NCI-H2171 (cell line): ENCODE measurements at places on chromosomes 5 and 9.

DNA sequence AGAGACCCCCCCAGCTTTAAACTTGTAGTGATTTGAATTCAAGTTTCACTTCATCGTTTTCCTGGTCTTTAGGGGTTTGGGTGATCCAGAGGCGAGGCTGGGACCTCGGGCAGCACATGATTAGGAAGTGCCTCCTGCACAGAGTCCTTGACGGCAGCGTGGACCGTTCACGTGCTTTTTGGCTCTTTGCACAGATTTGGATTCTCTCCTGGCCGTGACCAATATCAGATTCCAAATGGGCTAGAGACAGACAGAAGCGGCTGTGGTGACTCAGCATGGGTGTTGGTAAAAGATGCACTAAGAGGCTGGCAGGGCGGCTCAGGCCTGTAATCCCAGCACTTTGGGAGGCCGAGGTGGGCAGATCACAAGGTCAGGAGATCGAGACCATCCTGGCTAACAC lies 117.2 kb upstream of the CACNA1B start:
- DNase-seq, result no peak

- DNase-seq, result no peak
Observed at GRCh38 chr5:100913298-100913697, 10.2 kb upstream of the ST8SIA4 start.

- DNase-seq, result no peak
Observed at GRCh38 chr9:121443981-121444380, 55.7 kb downstream of the GGTA1 start.

DNA sequence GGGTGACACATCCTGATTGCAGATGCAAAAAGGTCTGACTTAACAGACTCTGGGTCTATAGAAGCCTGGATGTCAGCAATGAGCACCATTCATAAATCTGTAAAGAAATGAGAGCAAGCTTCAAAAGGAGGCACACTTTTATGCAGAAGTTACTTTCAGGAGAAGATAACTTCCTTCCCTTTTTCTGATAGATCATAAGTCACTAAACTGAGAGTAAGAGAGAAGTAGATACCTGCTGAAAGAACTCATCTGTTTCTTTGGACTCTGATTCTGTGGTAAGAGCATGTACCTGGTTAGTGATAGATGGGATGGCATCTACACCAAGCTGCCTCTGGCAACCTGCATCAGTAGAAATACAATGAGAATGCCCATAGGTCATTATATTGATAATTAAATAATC lies 525.6 kb downstream of the CETN3 start:
- DNase-seq, result no peak

DNA sequence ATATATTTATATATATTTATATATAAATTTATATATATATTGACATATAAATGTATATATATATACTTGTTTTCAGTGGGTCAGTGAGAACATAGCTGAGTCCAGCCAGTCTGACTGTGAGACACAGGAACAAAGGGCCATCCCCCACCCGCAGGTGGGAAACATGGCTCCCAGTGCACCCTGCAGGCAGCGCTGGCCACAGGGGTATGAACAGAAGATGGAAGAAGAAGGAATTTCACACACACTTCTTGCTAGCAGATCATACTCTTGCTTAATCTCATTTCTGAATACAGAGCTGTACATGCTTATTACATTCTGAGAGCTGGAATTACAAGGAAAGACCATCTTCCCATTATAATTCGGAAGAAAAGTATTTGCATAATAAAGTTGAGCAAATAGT lies 595.4 kb downstream of the IRX1 start:
- no peak for DNase-seq

- no peak for DNase-seq
Observed at GRCh38 chr5:10662083-10662482, 98.2 kb downstream of the ANKRD33B start.

- no peak for DNase-seq
Observed at GRCh38 chr9:36194326-36195000, 3.7 kb downstream of the CLTA start.

DNA sequence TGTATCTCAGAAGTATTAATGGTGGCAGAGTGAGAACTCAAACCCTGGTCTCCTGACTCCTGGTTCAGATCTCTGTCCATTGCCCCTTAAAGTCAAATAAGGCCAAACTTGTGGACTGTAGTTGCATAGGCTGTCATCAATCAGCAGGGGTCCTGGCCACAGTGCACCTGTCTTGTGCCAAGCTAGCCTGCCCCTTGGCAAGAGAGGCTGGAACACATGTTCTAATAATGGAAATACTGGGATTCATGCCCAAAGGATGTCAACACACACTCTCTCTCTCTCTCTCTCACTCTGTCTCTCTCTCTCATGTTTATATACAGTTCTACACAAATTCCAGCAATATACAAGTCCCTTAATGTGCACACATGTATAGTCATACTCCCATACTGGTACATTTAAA lies 44.3 kb downstream of the GLRA1 start:
- DNase-seq, result no peak

GRCh38 chr9:6632516-6633183 lies 12.9 kb downstream of the GLDC start:
- DNase-seq, result no peak

GRCh38 chr9:133489253-133490190 lies 10.6 kb upstream of the SLC2A6 start:
- no peak for DNase-seq

DNA sequence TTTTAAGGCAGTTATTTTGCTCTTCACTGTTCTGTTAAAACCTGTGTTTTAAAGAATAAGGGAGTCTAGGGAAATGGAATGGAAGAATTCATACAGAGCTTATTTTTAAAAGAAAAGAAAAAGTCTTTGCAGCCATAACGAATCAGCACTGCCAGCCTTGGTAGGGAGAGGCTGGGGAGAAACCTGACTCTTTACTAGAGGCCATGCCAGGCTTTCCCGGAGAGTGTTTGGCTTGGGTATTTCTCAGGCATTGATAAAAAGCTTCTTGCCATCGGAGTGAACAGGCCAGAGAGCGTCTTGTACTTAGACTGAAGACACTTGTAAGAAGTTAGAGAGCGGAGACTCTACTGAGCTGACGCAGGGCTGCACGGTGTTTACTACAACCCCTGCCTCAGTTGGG lies 72.7 kb upstream of the NFIL3 start:
- DNase-seq, result no peak

GRCh38 chr9:21251190-21251589 lies 11.4 kb upstream of the IFNA14 start:
- DNase-seq, result no peak

- DNase-seq, result peak; percentile 46
Observed at GRCh38 chr5:132065351-132065937, 5.0 kb downstream of the IL3 start.

DNA sequence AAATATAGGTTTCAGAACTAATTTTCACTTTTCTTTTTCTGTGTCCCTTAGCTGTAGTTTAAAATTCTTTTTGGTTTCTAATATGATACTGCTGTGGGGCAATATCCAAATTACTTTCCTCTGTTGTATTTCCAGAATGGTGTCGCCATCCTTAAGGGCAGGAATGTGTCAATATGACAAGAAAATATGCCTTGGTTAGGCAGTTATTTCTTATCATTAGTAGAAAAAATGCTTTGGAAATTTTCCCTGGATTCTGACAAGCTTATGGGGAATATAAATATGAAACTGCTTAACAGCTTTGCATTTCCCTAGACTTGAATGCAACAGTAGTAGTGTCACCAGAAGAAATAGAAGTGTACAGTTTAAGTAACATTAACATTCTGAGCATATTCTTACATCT lies 29.4 kb downstream of the ANKRD34B start:
- no peak for DNase-seq

DNA sequence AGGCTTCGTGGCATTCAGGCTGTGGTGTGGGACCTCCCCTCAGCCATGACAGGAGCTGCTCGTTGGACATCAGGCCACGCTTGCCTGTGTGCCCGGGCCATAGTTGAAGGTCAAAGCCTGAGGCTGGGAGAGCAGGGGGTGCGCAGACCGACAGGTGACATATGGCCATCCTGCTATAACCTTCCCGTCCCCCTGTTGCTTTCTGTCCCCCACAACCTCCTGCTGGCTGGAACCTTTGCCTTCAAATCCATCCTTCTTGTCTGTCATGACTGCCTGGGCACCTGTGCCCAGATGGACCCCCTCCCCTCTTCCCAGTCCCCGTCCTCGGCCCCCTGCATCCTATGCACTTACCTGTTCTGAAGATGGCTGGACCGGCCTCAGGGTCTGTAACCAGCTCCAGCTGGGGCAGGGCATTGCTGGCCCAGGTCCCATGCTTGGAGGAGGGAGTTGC lies 83.2 kb downstream of the WNK2 start:
- no peak for DNase-seq

GRCh38 chr5:375336-375920 lies 53.9 kb downstream of the AHRR start:
- no peak for DNase-seq

- DNase-seq, result no peak
Observed at GRCh38 chr5:110165366-110165765, 475.6 kb downstream of the MAN2A1 start.

DNA sequence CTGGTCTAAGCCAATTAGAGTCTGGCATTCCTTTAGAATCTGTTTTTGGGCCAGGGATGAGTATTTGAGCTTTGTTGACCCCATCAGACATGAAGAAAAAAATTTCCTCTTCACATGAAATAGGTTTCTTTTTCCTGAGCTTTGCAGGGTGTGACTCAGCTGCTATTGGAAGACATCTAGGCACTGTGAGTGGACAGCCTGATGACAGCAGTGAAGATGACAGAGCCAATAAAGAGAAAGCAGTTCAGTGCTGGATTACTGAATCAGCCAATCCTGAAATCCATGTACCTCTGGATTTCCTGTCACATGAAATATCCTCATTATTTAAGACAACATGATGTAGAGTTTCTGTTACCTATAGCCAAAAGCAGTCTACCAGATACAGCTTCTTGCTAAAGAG lies 51.3 kb upstream of the GRIA1 start:
- no peak for DNase-seq

- peak; percentile 29 for DNase-seq
Observed at GRCh38 chr5:126676195-126676624, 75.5 kb downstream of the PHAX start.

GRCh38 chr9:103037508-103038477 lies 42.7 kb downstream of the CYLC2 start:
- no peak for DNase-seq

DNA sequence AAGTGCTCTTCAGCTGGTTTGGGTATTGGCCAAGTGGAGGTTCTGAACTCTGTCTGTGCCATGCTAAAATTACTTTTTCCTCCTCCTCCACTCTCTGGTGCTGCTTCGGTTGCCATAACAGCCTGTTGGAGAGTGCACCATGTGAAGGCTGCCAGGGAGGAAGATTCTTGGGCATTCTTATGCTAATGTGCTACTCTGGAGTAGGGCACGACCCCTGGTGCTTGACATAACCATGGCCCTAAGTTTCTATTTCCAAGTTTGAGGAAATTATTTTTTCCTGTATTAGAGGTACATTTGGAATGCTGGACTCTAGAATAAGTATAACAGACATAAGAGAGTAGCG lies 111.6 kb downstream of the ARHGAP26 start:
- DNase-seq, result no peak

DNA sequence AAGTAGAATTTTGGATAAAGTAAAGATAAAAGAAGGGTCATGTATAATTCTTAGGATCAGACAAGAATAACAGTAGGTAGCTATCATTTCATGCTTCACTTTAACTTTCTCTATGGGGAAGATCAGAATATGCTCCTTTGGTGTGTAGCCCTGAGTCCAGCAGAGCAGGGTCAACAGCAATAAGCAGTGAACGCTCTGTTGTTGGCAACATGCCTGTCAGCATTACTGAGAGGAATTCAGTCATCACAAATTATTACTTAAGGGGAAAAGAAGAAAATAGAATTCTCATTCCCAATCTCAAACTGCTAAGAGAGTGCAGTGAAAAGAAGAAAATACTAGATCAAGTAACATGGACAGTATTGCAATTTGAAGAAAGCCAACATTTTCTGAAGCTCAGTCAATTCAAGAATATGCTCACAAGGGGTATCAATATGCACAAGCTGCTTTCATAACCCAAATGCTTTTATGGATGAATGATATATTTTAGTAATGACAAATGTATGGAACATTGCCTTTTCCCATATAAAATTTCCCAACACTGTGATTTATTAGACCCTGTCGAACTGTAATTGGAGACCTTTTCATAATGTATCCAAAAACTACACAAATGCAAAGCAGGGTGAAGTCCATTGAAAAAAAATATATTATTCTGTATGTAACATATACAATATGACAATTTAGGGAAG lies 1359.4 kb downstream of the EFNA5 start:
- DNase-seq, result no peak

- DNase-seq, result no peak
Observed at GRCh38 chr9:130205912-130206311, 33.7 kb downstream of the NCS1 start.

DNA sequence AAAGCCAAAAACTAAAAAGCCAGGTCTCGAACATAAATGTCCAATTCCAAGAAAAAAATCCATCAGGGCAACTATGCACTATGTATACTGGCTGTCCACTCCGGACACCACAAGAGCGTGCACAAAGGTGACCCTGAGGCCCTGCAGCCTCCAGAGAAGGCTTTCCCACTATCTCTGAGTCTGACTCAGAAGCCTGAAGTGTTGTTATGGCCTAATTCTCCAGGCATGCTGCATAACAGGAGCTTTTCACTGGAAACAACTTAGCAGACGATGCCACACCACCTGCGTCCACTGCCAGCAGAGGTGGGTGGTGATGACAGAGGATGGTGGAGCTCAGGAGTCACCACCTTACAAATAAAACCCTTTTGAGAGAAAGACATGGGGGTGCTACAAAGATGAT lies 63.7 kb downstream of the HABP4 start:
- DNase-seq, result no peak

- no peak for DNase-seq
Observed at GRCh38 chr9:29038332-29038731, 1465.1 kb upstream of the C9orf72 start.

GRCh38 chr5:86983208-86983607 lies 284.5 kb upstream of the RASA1 start:
- DNase-seq, result no peak

- DNase-seq, result no peak
Observed at GRCh38 chr5:109307951-109308350, 101.8 kb downstream of the PJA2 start.

- no peak for DNase-seq
Observed at GRCh38 chr5:157252711-157253465, 13.0 kb upstream of the CYFIP2 start.
